ENCODE measurements at places on chromosomes 16 and 17.

- no peak for DNase-seq
These were observed 2.0 kb downstream of the SPPL2C start for GRCh38 chr17:45846646-45847045.

DNA sequence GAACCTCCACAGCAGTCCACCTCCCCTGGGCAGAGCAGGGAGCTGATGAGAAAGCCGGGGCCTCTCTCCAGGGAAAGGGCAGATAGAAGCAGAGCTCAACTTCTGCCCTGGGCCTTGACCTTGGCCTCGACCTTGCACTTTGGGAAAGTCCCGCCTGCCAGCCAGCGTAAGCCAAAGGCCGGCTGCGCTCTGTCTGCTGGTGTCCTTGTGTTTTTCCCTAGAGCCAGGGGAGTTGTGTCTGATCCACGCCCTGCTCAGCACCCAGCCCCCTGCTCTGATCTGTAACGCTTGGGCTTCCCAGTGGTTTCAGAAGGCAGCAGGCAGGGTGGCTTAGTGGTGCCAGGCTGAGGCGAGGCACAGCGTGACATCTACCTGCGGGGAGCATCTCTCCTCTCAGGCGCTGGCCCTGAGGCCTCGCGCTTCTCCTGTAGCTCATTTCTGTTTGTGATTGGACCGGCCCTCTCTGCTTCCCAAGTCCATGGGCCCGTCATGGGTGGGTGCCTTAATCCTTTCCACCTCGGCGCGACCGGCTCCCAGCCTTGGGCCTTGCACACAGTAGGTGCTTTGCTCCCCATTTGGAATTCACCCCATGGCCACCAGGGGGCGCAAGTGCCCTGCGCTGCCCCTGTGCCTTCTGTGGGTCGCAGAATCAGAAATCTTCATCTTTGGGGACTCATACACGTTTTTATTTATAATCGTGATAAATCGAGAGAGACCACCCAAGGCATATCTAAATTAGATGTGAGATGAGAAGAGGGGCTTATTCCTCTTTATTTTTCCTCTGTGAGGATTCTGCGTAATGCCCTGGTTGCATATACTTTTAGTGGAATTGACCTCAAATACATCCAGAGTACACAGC lies 24.2 kb downstream of the SGSH start:
- no peak for DNase-seq

- DNase-seq = no peak
These were observed 334.9 kb downstream of the C16orf95 start for GRCh38 chr16:86982347-86982596.

DNA sequence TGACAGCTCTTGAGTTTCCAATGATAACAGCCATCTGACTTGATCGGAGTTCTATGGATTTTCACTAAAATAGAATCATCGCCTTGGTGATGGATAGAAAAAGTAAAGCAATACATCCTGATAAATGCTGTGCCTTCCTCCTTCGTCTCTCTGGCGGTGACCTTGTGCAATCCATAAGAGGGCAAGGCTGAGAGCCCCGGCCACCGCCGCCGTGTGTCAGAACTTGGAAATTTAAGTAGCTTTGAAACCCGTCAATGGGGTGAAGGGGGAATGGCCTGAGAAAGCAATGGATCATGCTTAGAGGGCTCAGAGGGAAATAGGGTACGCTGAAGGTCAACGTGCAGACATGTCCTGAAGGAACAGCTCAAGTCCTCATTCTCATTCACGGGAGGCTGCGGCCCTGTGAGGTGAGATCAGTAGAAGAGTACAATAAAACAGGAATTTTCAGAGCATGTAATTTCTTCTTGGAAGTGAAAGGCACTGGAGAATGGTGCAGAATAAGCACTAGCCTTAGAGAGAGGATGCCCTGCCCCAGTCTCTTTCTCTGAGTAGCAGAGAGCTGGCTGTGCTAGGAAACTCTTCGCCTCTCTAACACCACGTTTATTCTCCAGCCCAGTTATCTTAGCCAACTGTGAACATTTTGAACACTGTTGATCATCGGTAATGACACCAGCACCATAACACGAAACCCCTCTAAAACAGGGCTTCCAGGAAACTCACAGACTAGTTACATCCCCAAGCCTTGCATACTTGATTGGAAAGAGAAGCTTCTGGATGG lies 573.5 kb downstream of the WWOX start:
- DNase-seq = no peak

DNA sequence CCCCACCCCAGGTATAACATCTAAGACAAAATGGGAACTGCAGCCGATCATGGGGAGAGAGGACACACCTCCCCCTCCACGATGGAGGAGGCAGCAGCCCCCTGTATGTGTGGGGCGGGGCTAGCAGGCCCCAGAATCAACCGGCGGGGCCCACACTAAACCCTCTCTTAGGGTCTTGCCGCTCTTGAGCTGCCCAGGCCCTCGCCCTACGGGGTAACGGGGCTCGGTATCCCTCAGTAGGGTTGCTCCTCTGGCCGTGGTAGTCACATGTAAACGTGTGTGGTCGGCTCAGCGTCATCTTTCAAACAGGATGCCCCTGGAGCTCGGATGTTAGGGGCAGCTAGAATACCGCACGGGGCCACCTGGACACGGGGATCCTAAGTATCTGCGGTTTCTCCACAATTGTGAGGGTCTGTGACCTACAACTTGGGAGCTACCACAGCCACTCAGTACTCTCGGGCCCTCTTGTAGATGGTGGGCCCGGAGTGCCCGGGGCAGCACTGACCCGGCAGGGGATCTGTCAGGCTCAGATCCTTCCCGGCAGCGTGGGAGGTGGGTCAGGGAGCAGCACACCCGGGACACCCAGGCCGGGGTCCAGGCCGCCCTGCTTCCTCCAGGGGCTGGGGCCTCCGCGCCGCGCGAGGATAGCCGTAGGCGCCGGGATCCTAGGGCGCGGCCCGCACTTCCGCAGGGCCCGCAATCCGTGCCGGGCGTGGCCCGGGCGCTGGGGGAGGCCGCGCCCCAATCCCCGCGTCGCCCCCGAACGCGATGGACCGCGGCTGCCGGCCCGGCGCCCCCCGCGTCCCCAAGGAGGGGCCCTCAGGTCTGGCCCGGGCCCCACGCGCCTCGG lies 781 bp downstream of the ARHGDIA start:
- no peak for DNase-seq

GRCh38 chr16:53837426-53837825 lies 133.5 kb downstream of the FTO start:
- no peak for DNase-seq

- no peak for DNase-seq
These were observed 23.3 kb downstream of the GGA3 start for GRCh38 chr17:75238020-75238580.

DNA sequence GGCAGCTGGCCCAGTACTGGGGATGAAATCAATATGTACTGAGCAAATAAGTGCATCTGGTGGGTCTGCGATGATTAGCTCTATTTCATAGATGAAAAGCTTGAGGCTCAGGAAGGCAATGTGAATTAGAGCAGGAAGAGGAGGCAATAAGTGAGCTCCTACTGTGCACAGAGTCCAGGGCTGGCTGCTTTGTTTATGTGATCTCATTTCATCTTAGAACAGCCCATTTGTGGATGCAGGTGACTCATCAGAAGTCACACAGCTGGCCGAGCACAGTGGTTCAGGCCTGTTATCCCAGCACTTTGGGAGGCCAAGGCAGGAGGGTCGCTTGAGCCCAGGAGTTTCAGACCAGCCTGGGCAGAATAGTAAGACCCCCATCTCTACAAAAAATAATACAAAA lies 7.1 kb downstream of the TMEM114 start:
- DNase-seq = no peak

GRCh38 chr16:75945916-75946457 lies 219.7 kb upstream of the CPHXL start:
- DNase-seq = no peak

DNA sequence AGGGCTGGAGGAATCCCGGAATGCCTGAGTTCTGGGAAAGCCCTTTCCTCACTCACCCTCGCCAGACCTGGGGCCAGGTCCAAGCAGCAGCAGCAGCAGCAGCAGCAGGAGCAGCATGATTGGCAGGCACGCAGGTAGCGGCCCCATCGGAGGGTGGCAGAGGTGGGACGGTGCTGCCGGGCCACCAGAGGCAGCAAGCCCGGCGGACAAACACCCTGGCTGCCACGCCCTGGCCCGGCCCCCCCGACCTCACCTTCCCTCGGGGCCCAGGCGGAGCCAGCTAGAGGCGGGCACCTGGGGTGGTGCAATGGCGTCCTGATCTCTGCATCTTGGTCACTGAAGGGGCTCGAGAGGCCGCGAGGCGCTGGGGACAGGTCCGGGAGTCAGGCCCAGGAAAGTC lies 122.4 kb downstream of the LAT start:
- no peak for DNase-seq

DNA sequence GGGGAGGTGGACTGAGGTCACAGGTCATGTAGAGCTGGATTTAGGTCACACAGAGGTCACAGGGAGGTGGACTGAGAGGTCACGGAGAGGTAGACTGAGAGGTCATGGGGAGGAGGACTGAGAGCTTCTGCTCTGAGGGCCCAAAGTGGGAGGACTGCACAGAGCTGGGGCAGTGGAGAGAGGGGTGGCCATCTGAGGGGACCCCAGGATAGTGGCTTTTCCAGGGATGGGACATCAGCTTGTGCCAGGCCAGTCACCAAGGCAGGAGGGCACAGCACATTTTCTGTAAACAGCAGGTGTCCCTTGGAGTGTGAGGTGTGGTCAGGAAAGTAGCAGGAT lies 26.1 kb upstream of the JPT2 start:
- DNase-seq = no peak

DNA sequence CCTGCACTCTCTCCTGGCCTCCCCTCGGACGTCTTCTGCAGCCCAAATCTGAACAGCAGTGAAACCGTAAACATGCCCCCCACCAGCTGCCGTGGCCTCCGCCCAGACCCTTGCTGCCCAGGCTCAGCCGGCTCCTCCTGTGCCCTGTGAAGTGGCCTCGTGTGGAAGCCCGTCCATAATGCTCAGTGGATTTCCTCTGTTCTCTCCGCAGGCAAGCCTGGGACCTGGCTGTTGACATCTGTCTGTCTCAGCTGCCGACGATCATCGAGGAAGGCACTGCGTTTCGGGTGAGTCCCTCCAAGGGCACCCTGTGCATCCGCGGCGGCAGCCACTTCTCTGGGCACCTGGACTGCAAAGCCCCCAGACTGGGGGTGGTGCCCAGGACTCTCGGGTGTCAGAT lies 153.9 kb upstream of the CHMP6 start:
- DNase-seq = no peak

DNA sequence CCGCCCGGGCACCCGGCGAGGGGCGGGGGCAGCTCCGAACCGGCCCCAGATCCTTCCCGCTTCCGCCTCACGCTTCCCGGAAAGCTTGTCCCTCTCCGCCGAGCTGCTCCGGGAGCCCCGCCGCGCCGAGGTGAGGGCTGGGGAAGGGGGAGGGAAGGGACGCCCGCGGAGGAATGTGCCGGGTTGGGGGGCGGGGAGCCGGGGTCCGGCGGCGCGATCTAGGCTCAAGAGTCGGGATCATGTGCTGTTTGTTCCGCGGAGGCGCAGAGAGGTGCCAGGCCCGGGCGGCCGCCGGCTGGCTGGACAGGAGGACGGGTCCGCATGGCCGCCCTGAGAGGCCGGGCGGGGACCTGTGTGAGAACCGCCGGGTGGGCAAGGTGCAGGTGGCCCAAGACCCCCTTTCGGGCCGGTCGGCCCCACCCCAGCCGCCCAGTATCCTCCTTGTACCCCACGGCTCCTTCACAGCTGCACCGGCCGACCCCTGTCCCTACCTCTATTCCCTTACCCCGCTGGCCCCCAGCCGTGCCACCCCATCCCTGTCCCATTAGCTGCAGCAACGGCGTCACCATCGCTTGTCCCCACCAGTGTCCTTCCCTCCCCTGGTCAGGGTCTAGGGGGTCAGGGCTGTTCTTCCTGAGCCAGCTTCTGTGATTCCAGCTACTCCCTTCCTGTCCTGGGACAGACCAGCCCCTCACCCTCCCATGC lies 429 bp downstream of the KIF1C start:
- peak; percentile 38 for DNase-seq

DNA sequence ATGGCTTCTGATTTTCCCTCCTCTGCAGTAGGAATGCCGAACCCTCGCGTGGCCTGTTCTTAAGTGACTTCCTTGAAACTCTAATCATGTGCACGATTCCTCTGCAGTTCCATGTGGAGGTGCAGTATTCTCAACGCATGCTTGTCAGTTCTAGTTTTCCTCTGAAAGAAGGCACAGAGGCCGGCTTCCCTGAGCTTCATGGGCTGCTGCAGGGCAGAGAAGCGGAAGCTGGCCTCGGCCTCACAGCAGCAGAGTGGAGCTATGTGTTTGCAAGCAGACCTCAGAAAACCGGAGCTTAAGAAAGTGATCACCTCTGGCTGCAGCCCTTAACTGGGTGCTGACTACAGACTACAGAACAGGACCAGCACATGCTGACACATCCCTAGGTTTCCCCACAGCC lies 500.7 kb downstream of the GRIN2A start:
- DNase-seq = no peak

DNA sequence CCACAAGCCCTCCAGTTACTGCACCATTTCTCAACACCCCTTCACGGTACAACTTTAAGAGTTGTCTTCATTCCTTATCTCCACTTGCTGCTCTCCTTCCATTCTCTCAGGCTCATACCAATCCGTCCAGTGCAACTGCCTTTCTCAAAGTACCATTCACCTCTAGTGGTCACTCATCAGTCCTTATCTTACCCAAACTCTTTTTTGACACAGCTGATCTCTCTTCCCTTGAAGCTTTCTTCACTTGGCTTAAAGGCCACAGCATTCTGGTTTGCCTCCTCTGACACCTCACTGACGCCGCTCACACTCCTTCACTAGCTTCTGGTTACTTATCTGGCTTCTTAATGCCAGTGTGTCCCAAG lies 24.9 kb downstream of the UBE2G1 start:
- no peak for DNase-seq

- no peak for DNase-seq
These were observed 398.8 kb upstream of the SALL1 start for GRCh38 chr16:51549836-51550235.

DNA sequence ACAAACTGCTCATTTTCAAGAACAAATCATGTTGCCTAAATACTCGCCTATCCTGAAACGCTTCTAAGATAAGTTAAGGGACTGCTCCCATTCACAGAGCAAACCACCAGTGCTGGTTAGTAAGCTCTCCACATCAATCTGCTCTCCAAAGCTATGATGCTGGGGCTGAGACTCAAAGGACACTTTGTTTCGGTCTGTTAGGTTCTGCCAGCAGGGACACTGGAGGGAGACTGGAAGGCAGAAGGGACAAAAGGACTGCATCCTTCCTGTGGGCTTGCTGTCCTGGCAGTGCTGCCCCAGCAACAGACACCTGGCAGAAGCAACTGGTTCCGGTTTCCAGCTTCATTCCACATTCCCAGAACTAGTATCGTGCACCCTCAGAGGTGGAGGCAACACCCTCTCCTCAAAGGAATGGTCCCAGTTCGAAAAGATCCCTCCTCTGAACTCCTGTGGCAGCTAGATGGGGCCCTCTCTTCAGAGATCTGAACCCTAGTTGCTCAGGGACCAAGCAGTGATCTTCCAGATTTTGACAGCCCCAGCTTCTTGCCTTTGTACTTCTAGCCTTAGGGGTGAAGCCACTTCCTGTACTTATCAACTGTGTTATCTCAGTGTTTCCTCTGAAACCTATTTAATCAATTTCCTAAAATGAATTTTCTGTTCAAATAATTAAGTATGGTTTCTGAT lies 73.4 kb upstream of the GSG1L start:
- no peak for DNase-seq

- DNase-seq = no peak
These were observed 1.6 kb downstream of the ACTG1 start for GRCh38 chr17:81510785-81511553.

Data from right lung (tissue), 10 donors.